ENCODE measurements at places on chromosomes 3 and 15. TPM values are rescaled to one million over a fixed set of nuclear protein-coding genes. Genes with fewer than 3 reads are reported as not detected.
A peak's percentile ranks its signal among the peaks of the same experiment; 100 is the strongest.

Gene TRAT1
- total RNA-seq = 1.6 TPM

Gene TP63
- 1.3 TPM for total RNA-seq

Gene SYNM
- 18.8 TPM for total RNA-seq

GRCh38 chr3:182108371-182108770 lies 396.6 kb downstream of the SOX2 start:
- DNase-seq = no peak
- H3K36me3 ChIP-seq = no peaks in the 10 kb centered on the region
- H3K4me3 ChIP-seq = no peak overlapping the region
- H3K27me3 ChIP-seq = no peaks in the 10 kb centered on the region

DNA sequence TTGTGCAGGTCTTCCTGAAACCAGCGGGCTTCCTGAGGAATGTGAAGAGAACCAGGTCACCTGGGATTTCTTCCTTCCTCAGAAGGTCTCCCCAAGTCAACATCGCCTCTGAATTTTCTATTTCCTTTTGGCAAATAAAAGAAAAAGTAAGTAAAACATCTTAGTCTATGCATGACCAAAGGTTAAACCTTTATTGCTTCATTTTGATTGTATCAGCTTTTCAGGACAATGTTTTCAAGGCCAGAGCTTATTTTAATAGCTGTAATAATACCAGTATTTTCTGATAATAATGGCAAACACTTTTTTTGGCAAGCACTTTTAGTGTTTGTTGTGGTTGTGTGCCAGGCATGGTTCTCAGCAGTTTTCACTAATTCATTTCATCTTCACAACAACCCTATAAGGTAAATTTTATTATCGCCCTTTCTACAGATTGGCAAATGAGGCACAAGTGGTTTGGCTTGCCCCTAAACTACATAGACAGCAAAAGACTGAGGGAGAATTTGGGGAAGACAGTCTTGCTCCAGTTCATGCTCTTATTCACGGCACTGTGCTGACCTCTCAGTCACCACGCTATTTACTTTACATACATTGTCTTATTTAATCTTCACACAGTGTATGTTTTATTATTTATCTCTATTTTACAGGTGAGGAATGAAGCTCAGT lies 110.4 kb downstream of the RPL22L1 start:
- no peaks in the 10 kb centered on the region for H3K27me3 ChIP-seq
- no peak for DNase-seq
- peaks cover 10% of the 10 kb centered on the region for H3K4me1 ChIP-seq
- H3K36me3 ChIP-seq = no peaks in the 10 kb centered on the region

GRCh38 chr15:92634671-92635201 lies 20.8 kb downstream of the FAM174B start:
- no peak for DNase-seq
- peak overlapping the region; percentile 52 for H3K27ac ChIP-seq
- no peak overlapping the region for H3K4me3 ChIP-seq

- no peak overlapping the region for H3K4me3 ChIP-seq
- H3K27ac ChIP-seq = no peak overlapping the region
- no peak for DNase-seq
- H3K27me3 ChIP-seq = no peaks in the 10 kb centered on the region
- H3K4me1 ChIP-seq = no peaks in the 10 kb centered on the region
These were observed 75.5 kb downstream of the NUP210 start for GRCh38 chr3:13344663-13345062.

DNA sequence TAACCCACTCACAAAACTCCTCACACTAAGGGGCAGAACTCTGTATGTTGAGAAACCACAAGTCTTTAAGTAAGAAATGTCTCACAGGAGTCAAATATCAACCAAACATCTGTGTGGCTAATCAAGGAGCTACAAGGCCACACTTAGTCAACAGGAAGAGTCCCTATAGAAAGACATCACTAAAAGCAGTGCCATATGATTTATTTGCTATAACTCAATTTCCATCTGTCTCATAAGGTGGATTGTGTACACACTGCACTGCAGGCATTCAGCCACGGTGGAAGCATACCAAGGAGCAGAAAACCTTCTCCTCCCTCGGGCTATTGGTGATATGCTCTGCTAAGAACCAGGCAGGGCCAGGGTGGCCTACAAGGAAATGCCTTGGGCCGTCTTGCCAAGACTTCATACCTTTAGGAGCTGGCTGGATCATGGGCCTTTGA lies 197.6 kb upstream of the CFAP20DC start:
- peak; percentile 13 for DNase-seq
- peaks cover 26% of the 10 kb centered on the region for H3K4me1 ChIP-seq
- no peaks in the 10 kb centered on the region for H3K27me3 ChIP-seq
- no peak overlapping the region for H3K4me3 ChIP-seq

DNA sequence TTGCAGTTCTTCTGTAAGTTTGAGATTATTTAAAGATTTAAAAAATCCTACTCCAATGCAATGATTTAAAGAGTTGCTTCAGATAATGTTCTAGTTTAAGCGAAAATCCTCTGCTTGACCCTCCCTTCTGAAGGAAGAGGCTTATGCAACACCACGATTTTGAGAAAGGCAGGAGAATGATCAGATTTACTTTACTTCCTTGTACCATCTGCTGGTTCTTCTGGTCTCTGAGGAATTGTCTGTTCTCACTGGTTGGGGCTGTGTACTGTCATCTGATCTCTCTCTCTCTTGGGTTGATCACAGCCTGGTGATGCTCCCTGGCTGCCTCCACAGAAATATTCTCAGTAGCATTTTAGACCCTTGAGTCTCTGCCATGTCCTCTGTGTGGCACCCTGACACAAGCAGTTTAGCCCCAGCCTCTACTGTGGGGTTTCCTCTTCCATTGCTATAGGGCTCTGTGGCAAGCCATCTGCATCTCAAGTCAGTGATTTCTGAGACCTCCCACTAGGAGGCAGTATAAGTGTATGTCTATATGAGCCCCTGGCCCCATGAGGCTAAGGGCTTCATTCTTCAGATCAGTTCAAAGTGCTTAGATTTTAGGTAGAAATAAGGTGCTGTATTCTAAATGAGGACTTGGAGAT lies 50.8 kb upstream of the PLAAT1 start:
- H3K4me3 ChIP-seq = no peak overlapping the region
- no peaks in the 10 kb centered on the region for H3K36me3 ChIP-seq
- H3K27me3 ChIP-seq = no peaks in the 10 kb centered on the region
- no peak overlapping the region for H3K27ac ChIP-seq

DNA sequence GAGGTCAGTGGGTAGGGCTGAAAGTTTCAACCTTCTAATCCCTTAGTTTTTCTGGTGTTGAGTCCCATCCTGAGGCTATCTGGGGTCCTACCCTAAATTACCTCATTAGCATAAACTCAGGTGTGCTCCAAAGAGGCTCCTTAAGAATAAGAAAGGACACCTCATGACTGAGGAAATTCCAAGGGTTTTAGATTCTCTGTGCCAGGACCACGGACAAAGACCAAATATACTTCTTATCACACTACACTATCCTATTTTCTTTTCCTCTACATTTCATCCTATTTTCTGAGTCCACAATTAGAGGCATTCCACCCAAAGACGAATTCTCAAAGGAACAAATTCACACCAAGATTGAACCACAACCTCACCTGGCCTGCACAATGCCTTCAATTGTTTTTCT lies 9.8 kb upstream of the THSD4 start:
- no peaks in the 10 kb centered on the region for H3K4me1 ChIP-seq
- H3K36me3 ChIP-seq = no peaks in the 10 kb centered on the region
- no peaks in the 10 kb centered on the region for H3K27me3 ChIP-seq
- no peak for DNase-seq

DNA sequence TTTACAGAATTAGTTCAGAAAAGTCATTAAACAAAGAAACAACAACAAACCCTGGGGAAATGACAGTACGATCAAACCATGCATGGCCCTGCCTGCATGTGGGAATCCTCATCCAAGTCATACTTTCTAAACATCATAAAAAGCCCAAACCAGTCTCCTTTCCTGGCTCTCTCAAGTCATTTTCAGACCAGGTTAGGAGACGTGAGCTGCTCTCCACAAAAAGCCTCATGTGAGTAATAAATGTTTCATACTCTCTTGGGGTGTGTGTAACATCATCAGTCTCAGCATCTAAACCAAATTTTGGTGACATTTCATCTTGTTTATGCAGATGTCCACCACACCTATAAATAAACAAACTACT lies 18.9 kb downstream of the GREM1 start:
- H3K27me3 ChIP-seq = no peaks in the 10 kb centered on the region
- H3K4me1 ChIP-seq = peaks cover 2% of the 10 kb centered on the region
- no peaks in the 10 kb centered on the region for H3K36me3 ChIP-seq

- H3K4me1 ChIP-seq = peaks cover 4% of the 10 kb centered on the region
- H3K4me3 ChIP-seq = no peak overlapping the region
- no peaks in the 10 kb centered on the region for H3K36me3 ChIP-seq
- H3K27ac ChIP-seq = no peak overlapping the region
These were observed 4.8 kb downstream of the ADAMTSL3 start for GRCh38 chr15:83658430-83659416.

- H3K27ac ChIP-seq = no peak overlapping the region
- no peak overlapping the region for H3K4me3 ChIP-seq
- no peaks in the 10 kb centered on the region for H3K4me1 ChIP-seq
These were observed 120.1 kb downstream of the ADAMTS17 start for GRCh38 chr15:100221471-100222348.

- no peak for DNase-seq
- H3K27ac ChIP-seq = no peak overlapping the region
- H3K36me3 ChIP-seq = no peaks in the 10 kb centered on the region
These were observed 62.7 kb downstream of the EEFSEC start for GRCh38 chr3:128215800-128216495.

DNA sequence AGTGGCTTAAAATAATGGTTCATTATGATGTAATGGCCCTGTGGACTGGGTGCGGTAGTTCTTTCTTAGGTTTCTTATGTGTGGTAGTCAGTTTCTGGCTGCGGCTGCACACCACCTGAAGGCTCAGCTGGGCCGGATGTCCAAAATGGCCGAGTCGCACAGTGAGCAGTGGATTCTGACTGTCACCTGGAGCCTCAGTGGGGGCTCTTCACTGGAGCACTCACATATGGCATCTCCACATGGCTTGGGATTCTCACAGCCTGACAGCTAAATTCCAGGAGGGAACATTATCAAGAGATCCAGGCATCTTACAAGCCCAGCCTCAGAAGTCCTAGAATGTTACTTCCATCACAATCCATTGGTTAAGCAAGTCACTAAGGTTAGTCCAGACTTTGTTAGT lies 26.8 kb upstream of the ALDH1L1 start:
- H3K4me1 ChIP-seq = peaks cover 12% of the 10 kb centered on the region
- H3K27ac ChIP-seq = no peak overlapping the region
- no peak overlapping the region for H3K4me3 ChIP-seq
- no peak for DNase-seq

GRCh38 chr3:146414010-146414409 lies 55.4 kb downstream of the PLSCR2 start:
- no peak overlapping the region for H3K4me3 ChIP-seq
- H3K27ac ChIP-seq = no peak overlapping the region
- no peaks in the 10 kb centered on the region for H3K4me1 ChIP-seq
- H3K36me3 ChIP-seq = no peaks in the 10 kb centered on the region

GRCh38 chr3:73043414-73043813 lies 18.0 kb upstream of the EBLN2 start:
- DNase-seq = no peak
- H3K4me1 ChIP-seq = peaks cover 19% of the 10 kb centered on the region
- peaks cover 3% of the 10 kb centered on the region for H3K36me3 ChIP-seq
- H3K4me3 ChIP-seq = no peak overlapping the region
- H3K27ac ChIP-seq = no peak overlapping the region
- no peaks in the 10 kb centered on the region for H3K27me3 ChIP-seq

DNA sequence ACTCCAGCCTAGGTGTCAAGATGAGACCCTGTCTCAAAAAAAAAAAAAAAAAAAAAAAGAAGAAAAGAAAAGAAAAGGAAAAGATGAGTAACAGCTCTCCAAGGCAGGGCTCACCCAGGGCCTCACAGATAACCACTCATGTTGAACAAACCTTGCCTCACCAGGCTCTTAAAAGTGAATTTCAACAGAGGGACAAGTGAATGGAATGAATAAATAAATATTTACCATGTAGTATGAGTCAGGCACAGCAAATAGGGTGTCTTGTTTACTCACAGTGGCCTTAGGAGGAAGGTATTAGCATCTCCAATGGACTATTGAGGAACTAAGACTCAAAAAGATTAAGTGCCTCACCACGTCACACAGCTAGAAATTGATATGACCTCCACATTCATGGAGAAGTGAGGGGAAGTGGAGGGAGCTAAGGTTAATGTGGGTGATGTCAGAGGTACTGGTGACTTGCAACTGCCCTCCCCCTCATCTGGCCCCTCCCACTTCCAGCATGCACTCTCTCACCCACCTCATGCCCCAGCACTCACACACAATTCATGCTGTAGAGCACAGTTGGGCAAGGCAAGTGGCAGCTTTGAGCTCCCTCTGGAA lies 255.5 kb downstream of the UACA start:
- H3K36me3 ChIP-seq = no peaks in the 10 kb centered on the region
- H3K27me3 ChIP-seq = no peaks in the 10 kb centered on the region
- no peak overlapping the region for H3K27ac ChIP-seq
- no peak overlapping the region for H3K4me3 ChIP-seq
- no peaks in the 10 kb centered on the region for H3K4me1 ChIP-seq

DNA sequence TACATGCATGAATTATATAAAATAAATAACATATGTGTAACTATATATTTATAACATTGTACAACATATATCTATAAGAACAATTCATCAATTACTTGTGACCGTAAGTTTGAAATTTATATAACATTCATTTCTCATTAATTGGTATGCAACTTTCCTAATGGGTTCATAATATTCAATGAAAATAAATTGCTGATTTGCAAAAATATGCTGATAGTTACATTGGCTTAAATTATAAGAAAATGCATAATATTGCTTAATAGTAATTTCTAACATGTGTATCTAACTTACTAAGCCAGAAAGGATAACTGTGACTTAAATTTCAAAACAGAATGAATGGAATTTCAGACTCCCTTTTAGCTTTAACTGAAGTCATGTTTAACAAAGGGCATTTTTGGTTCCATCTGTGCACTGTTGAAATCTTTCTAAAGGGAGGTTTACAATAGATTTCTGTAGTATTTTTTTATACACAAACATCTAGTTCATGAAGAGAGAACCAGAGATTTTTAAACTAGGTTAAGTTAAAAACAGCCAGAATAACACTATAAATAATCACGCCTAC lies 310.9 kb downstream of the TBC1D5 start:
- no peak for DNase-seq
- no peak overlapping the region for H3K4me3 ChIP-seq
- H3K27me3 ChIP-seq = no peaks in the 10 kb centered on the region
- H3K4me1 ChIP-seq = peaks cover 7% of the 10 kb centered on the region
- no peak overlapping the region for H3K27ac ChIP-seq

Measured in thyroid gland (tissue), 4 donors.